ENCODE measurements at places on chromosomes 4 and X. TPM values are rescaled to one million over a fixed set of nuclear protein-coding genes. Genes with fewer than 3 reads are reported as not detected.

- no peak for DNase-seq
These were observed 34.8 kb downstream of the UBE2K start for GRCh38 chr4:39732728-39733127.

GRCh38 chr4:143489106-143489505 lies 24.4 kb upstream of the SMARCA5 start:
- DNase-seq, result no peak

Gene CXCL9
- total RNA-seq, result 1.4 TPM

DNA sequence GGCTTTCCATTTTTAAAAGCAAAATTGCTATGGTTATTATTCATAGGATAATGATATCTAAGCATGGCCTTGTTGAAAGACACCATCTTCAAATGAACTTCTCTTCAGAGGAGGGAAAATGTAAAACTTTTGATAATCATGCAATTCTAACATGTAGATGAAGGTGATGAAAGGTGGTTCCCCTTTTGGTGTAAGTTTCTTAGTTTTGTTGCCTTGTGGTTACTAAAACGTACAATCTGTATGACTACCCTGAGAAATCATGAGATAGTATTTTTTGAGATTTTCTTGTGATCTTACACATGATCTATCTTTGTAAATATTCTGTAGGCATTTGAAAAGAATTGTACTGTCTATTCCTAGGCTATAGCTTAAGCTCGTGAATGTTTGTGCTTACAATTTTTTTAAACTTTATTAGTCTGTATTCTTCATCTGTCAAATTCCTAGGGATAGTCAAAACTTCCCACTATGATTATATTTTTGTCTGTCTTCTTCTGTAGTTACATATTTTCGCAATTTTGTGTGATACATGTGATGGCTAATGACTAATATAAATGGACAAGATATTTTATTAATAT lies 47.5 kb downstream of the PTPN13 start:
- DNase-seq, result no peak

DNA sequence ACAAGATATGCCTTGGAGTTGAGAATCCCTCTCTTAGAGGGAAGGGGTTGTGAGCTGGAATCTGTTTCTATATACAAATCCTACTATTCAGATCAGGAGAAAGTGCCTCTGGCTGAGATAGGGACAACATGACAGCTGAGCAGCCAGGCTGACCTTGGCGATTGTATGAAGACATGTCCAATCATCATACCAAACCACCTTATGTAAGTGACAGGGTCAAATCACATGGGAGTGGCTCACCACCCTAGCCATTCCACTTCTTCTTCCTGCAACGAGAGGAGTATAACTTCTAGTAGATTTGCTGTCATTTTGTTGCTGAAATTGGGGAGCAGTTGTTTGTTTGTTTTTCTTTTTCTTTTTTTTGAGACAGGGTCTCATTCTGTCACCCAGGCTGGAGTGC lies 48.3 kb upstream of the TMEM150C start:
- no peak for DNase-seq

Gene USP17L21
- total RNA-seq, result not detected

GRCh38 chrX:34563804-34564203 lies 93.3 kb downstream of the TMEM47 start:
- DNase-seq, result no peak

Gene FAM133A
- total RNA-seq, result 8.2 TPM

DNA sequence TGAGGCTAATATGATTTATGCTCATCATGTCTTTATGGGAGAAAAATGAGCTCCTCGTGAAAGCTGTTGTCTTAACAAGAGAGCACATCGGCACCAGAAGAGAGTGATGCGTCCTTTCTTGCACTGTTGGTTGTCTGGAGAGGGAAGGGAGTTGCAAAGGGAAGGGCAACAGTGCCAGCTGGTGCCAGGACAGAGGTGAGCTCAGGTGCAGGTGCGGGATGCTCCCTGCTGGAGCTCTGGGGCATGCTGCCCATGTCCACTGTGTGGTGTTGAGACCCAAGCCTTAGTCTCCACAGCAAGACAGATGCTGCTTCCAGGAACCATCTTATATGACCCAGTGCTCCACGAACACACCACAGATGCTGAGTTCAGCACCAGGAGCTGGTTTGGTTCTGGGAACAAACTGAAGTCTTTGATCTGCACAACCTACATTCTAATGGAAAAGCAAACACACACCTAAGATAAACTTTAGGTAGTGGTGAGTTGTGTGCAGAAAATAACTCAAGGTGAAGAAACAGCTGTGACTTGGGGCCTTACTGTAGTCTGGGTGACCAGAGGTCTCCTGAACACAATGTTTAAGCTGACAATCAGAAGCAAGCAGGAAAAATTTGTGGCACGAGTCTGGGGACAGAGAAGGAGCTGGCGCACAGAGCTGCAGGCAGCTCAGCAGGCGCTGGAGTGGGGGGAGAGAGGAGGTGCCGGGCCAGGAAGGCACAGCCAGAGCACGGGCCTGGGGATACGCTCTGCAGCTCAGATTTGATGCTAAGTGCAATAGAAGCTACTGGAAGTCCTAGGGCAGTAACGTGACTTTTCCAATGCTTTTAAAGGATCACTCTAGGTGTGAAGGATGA lies 73.2 kb downstream of the HAUS3 start:
- no peak for DNase-seq

- DNase-seq, result no peak
These were observed 62.5 kb downstream of the RLIM start for GRCh38 chrX:74551934-74552333.

GRCh38 chr4:165201806-165202205 lies 5.6 kb upstream of the KLHL2 start:
- no peak for DNase-seq

DNA sequence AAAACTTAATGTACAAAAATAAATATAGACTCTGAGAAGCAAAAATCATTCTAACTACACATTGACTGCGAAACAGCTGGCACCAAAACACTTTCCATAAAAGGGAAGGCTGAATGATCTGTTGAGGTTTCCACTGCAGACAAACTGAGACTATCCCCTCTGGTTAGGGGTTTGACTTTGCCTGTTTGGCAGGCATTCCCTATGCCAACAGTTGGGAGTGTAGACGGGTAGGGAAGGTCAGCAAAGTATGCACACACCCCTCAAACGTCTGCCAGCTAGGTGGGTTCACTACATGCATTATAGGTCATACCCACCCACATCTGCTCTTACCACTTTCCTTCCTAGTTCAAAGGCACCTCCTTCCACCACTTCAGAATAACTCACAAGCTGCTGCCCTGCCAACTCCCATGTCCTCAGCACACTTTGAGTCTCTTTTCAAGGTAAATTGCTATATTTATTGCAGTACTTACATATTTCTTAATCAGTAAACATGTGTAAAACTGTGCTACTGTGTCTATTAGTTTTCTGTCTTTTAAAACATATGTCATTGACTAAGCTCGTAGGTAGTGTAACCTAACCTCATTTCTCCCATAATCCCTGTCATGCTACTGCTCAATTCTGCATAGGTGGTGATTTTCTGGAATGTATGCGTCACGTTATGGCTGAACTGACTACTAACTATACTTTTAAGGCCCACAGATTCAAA lies 12.4 kb downstream of the CTSO start:
- no peak for DNase-seq

Gene CACNA1F
- not detected for total RNA-seq

DNA sequence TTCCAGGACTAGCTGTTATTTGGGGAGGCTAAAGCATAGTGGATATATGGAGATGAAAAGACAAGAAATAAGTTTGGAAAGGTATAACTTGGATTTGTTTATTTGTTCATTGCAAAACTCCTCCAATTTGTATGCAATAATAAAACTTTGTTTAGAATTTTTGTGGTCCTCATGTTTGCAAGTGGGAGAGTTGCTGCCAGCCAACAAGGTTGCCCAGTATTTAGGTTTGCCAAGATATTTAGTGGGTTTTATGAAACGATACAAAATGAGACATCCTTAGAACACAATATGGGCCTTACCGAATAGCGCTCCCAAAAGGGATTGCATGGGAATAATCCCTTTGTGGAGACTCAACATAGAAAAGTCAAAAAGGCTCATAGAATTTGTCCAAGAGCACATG lies 162.1 kb downstream of the INPP4B start:
- DNase-seq, result no peak

Gene SOWAHD
- total RNA-seq, result 0.72 TPM

Gene MAGEA9B
- total RNA-seq, result not detected

DNA sequence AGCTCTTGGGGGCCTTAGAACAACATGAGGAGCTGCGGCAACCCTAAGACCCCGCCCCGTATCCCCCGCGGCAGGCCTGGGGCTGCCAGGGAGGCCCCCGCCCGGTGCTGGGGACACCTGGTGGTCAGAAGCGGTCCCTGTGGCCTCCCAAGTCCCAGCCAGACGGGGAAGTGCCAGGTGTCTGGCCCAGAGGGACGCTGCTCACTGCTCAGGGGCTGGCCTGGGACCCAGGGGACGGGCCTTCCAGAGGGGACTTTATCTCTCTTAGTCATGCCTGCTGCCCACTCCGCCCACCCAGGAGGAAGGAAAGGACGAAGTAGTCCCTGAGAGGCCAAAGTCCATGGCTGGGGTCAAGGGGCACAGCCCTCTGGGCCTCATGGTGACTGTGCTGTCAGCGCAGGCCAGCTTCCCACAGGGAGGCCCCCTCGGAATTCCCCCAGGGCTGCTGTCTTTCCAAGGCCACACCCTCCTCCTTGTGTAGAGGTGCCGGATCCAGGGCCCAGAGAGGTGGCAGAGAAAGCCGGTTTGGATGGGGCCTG lies 31.0 kb upstream of the HTRA3 start:
- DNase-seq, result no peak

Measured in umbilical cord (tissue), 2 donors.